ENCODE measurements at places on chromosomes 6 and 20. TPM values are rescaled to one million over a fixed set of nuclear protein-coding genes. Genes with fewer than 3 reads are reported as not detected.

UBD gene
- total RNA-seq: 9.9 TPM

TASP1 gene
- 9.0 TPM for total RNA-seq

GPLD1 gene
- total RNA-seq: 0.34 TPM

FOXQ1 gene
- total RNA-seq: 0.66 TPM

FOXF2 gene
- 51.6 TPM for total RNA-seq

- no peak for DNase-seq
Measured at GRCh38 chr6:112038268-112038667, 15.6 kb upstream of the CCN6 start.

DNA sequence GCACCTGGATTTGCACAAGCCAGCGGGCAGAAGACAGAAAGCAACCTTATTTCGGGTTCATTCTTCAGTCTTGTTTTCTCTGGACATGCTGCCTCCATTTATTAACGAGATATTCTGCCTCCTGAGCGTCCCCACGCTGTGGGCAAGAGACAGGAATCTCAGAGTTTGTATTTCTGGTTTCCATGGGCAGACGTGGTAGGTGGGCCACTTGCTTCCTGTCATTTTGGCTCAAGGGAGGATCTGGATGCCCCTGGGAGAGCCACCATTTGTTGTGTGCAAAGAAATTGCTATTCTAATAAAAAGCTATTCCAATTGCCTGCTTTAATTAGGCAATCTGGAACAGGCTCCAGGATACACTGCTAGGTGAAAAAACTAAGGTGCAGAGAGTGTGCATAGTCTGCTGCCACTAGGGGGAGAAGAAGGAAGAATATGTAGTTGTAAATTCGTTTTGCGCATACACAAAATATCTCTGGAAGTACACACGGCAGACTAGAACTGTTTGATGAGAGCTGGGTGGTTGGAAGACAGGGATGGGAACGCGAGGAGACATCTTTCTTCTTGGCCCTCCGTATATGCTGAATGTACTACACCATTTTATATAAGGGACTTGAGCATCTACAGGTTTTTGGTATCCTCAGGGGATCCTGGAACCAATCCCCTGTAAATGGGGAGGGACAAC is 30.1 kb upstream of the SLC16A10 start:
- DNase-seq: no peak

DNA sequence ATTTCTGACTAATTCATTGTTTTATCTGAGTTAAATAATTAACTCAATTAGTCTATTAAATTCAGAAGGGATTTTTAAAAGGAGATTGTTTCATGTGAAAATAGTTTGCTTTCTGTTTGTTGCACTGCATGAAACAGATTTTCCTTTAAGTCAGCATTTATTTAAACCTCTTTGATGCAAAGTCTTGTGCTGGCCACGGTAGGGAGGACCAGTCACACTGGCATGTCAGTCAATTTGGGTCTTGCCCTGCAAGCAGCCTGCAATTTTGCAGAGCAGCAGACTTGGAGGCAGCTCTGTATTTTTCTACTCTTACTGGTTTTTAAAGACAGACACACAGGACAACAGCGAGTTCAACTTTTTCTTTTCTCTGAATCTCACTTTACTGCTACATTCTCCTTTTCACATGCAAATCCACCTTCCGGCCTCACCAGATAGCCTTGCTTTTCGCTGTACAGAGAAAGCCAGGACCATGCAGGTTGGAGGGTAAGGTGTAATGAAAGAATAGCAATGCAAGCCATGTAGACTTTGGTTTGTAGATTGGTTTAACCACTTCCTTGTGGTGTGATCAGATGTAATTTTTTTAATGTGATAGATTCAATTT is 689.9 kb upstream of the AGPAT4 start:
- no peak for DNase-seq

- no peak for DNase-seq
Measured at GRCh38 chr20:40815156-40816038, 126.4 kb upstream of the MAFB start.

DNA sequence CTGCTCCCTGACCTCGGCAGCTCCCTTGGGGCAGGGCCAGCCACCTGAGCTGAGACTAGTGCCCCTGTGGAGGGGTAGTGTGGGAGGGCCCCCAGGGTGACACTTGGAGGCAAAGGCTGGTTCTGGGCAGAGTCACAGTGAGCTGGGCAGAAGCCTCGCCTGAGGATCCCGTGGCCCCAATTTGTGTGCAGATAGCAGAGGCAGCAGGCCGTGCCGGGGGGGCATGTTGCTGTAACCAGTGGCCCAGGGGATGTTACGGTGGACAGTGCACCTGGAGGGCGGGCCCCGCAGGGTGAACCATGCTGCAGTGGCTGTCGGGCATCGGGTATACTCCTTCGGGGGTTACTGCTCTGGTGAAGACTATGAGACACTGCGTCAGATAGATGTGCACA is 2.9 kb downstream of the KLHDC3 start:
- DNase-seq: no peak

DNA sequence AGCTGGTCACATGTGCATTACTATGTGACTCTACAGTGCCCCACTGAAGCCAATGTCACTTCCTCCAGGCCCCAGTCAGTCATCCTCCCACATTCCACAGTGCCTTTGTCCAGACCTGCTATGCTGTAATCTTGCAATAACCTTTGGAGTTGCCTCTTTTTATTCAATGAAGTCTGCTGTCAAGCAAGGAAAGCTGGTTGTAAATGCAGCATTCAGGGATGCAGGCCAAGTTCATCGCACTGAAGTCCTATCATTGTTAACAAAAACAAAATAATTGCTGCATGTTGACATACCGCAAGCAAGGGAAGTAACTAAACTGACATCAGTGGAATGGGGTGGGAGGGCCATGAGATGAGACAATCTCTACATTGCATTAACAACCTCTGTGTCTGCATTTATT is 131.2 kb upstream of the CDYL start:
- no peak for DNase-seq

- no peak for DNase-seq
Measured at GRCh38 chr6:161772176-161772575, 498.3 kb upstream of the AGPAT4 start.

- DNase-seq: no peak
Measured at GRCh38 chr6:125251516-125252220, 50.1 kb downstream of the HDDC2 start.

DNA sequence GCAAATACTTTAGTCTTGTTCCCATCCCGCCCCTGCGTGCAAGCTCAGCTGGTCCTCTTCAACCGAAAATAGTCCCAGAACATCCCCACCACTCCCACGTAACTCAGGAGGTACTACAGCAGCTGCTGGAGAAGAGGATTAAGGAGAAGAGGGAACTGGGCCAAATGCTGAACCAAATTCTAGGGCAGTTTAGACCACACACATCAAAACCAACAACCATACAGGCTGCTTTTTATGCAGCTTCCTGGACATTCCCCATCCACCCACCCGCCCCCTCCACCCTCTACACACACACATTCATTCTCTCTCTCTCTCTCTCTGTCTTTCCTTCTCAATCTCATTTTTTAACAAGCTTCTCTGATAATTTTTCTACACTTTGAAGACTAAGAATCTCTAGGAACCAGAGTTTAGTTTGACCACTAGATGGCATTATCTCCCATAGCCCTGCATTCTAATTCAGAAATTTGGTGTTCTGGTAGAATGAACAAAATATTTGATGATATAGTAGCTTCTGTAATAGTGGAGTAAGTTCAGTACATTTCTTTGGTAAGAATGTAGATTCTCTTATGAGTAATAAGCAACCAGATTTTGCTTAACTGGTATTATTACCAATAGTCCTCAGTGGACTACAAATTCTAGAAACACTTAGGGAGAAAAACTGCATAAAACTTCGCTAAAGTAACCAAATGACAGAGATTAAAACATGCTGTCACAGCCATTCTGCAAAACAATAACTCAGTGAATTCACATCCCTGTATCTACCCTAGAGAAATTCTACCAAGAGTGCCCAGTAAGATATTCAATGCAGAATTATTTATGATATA is 52.1 kb upstream of the BEND6 start:
- peak; percentile 90 for DNase-seq

- no peak for DNase-seq
Measured at GRCh38 chr6:161445021-161445799, 171.3 kb upstream of the AGPAT4 start.

- no peak for DNase-seq
Measured at GRCh38 chr20:37277253-37277593, 12.2 kb upstream of the MANBAL start.

DNA sequence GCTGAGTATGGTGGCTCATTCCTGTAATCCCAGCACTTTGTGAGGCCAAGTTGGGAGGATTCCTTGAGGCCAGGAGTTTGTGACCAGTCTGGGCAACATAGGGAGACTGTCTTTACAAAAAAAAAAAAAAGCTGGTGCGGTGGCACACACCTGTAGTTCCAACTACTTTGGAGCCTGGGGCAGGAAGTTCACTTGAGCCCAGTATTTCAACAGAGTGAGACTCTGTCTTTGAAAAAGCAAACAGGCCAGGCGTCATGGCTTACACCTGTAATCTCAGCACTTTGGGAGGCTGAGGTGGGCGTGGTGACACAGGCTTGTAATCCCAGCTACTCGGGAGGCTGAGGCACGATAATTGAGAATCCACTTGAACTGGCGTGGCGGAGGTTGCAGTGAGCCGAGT is 28.7 kb downstream of the MYBL2 start:
- no peak for DNase-seq

GRCh38 chr6:138765896-138766655 is 7.5 kb upstream of the CCDC28A start:
- DNase-seq: no peak

- DNase-seq: no peak
Measured at GRCh38 chr20:35842361-35842760, 70.5 kb downstream of the PHF20 start.

DNA sequence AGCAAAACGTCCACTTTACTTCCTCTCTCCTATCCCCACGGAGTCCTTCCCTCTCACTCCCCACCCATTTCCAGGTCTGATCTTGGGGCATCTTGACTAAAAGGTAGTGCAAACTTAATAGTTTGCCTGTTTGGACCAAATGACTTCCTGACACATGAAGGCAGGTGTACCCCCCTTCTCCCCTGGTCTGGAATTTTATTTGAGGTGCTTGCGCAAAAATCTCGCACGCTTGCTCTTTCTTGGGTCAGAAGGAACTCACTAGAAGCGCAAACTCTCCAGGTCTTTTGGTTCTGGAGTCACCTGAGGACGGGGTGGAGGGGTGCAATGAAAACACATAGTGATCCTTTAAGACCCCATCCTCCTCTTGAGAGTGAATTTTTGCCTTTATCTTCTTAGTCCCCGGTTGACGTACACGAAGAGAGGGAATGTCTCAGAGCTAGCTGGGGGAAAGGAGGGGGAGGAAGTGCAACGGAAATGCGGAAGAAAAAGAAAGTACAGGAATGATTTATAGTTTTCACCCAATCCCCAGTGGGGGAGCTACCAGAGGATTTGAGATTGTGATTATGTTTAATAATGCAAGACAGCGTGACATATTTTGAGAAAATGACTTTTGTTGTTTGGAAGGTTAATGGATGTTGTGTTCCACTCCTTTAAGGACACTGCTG is 4.9 kb downstream of the ADGRB3 start:
- no peak for DNase-seq

DNA sequence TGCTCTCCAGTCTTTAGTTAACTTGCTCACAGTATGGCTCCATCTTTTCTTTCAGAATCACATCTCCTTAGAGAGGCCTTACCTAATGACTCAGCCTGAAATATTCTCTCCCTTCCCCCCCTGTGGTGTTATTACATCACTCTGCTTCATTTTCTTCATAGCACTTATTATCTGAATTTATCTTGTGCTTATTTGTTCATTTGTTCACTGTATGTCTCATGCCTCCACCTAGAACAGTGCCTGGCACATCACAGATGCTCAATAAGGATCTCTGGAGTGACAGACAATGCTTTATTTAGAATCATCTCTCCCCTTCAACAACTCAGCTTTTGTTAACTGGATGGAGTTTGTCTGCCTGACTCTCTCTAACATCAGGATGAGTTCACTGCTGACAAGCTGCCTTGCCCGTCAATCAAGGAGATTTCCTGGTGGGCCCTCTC is 96.6 kb upstream of the MAN1A1 start:
- no peak for DNase-seq

- DNase-seq: no peak
Measured at GRCh38 chr20:5096463-5096862, 23.3 kb downstream of the PCNA start.

DNA sequence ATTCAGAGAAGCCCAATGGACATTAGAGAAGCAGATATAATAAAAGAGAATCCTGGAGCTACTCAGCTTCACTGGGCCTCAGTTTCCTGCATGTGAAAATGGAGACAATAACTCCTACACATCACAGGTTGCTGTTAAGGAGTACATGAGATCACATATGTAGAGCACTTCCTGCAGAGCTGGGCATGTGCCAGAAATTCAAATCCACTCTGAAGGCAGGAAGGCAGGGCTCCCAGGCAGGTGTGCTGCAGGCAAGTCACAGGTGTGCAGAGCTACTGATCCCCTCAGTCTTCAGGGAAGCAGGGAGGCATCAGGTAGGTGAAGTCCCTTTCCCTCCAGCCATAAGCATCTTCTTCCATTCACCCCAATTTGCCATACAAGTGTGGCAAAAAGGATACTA is 48.0 kb downstream of the DST start:
- DNase-seq: no peak

DNA sequence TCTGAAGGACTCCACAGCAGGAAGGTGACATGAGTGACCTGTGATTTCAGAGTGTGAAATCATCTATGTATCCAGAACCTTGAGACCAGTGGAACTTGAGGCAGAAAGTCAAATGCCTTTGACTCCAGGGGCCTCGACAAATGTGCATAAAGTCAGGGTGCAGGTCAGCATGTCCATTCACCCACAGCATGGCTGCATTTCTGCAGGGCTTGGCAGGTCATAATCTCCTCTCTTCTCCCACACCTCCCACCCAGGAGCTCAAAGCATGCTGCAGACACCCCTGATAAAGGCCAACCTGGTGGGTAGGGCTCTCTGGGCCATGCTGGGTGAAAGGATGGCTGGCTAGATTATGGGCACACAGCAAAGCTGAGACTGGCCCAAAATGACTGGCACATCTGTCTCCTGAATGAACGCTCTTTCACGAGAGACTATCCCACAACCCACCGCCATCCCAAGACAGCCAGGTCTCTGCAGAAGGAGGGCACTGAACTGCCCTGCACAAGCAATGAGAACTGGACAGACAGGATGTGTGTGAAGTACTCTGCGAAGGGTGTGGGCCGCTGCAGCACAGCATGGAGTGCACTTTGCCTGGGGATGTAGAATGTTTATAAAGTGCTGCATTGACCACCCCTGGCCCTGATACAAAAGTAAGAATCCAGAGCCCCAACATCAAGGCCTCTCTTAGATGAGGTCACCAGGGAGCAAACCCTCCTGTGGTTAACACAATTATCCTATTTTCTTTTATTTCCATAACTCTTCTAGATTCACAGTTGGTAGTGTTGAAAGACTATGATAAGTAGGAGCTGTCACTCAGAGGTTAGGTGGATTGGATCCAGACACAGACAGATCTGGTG is 78.2 kb upstream of the NXT1 start:
- DNase-seq: no peak
